Calu3 (cell line): ENCODE measurements at places on chromosomes 1 and 21. TPM values are rescaled to one million over a fixed set of nuclear protein-coding genes. Genes with fewer than 3 reads are reported as not detected.

DNA sequence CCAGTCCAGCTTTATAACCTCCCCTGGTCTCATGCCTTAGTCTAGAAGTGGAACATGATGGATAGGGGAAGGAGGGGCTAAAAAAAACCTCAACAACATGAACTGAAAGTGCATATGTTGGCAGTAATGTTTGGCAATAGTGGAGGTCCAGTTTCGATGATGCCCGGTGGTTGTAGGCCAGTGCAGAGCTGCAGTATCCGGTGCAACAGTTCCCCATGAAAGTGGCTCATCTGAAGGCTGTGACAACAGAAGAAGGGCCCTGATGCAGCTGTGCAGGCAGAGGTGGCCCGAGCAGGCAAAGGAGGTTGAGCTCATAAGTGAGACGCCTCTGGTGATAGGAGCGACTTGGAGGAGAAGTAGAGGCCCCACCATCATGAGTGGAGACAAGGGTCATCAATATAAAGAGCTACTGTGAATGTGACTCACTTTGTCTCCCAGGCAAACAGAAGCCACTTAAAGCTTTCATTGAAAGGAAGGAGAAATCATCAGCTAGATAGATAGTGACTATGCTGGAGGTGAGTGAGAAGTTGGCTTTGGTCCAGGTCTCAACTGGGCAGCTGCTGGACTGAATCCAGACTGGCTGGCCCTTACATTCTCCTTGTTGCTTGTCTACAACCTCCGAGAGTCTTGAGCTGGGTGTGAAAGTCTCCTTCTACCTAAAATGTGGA lies 10.2 kb upstream of the CREG1 start:
- H3K36me3 ChIP-seq, result no peaks in the 10 kb centered on the region
- H3K27me3 ChIP-seq, result no peaks in the 10 kb centered on the region
- peaks cover 22% of the 10 kb centered on the region for H3K4me1 ChIP-seq
- peak overlapping the region; percentile 14 for H3K27ac ChIP-seq

DNA sequence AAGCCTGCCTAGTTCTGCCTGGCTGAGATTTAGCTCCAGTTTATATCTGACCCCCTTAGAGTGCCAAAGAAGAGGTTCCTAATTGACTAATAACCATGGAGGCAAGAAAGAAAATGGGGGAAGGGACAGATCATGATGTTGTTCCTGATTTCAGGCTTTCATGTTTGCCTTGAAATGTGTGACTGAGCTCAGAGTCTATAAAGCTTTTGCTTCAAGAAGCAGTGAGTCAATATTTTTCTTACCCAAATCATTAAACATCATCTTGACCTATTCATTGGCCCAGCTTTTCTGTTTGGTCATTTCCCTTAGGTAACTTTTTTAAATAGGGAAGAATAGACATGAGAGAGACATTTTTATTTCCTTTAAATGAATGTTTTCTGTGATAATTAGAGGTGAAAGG lies 55.9 kb downstream of the HHAT start:
- peaks cover 11% of the 10 kb centered on the region for H3K4me1 ChIP-seq
- H3K27me3 ChIP-seq, result no peaks in the 10 kb centered on the region
- DNase-seq, result no peak
- H3K4me3 ChIP-seq, result no peak overlapping the region

GRCh38 chr1:200558866-200559459 lies 61.6 kb downstream of the KIF14 start:
- H3K27me3 ChIP-seq, result no peaks in the 10 kb centered on the region
- peaks cover 11% of the 10 kb centered on the region for H3K36me3 ChIP-seq
- no peak overlapping the region for H3K27ac ChIP-seq
- H3K4me3 ChIP-seq, result no peak overlapping the region

The FCRL5 gene
- not detected in 2 replicates for total RNA-seq

DNA sequence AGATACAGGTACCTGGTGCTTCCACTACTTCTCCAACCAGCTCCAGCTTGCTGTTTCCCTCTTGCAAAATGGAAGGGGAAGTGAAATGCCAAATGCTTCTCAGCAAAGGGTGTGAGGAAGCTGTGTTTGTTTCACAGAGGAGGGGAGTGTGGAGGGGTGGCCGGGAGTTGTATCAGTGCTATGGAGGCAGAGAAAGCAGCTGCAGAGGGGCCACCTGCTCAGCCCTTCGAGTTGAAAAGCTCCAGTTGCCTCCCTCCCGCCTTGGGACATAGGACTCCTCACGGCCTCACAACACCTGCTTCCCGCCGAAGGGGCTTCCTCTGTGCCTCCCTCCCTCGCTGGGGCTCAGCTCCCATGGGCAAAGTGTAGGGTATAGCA lies 12.1 kb upstream of the LINGO4 start:
- H3K36me3 ChIP-seq, result no peaks in the 10 kb centered on the region
- no peak overlapping the region for H3K27ac ChIP-seq
- DNase-seq, result no peak
- no peak overlapping the region for H3K4me3 ChIP-seq
- H3K27me3 ChIP-seq, result peaks cover 52% of the 10 kb centered on the region
- peaks cover 8% of the 10 kb centered on the region for H3K4me1 ChIP-seq

The SLC45A1 gene
- 0.73 TPM in 2 replicates for total RNA-seq

GRCh38 chr1:13228343-13228781 lies 2.4 kb upstream of the PRAMEF18 start:
- no peaks in the 10 kb centered on the region for H3K36me3 ChIP-seq
- H3K27me3 ChIP-seq, result peaks cover 8% of the 10 kb centered on the region
- H3K4me1 ChIP-seq, result no peaks in the 10 kb centered on the region
- DNase-seq, result peak; percentile 35
- no peak overlapping the region for H3K4me3 ChIP-seq

The IL12RB2 gene
- total RNA-seq, result not detected in 2 replicates

GRCh38 chr21:24456358-24456757 lies 1150.9 kb downstream of the MRPL39 start:
- no peak overlapping the region for H3K27ac ChIP-seq
- H3K27me3 ChIP-seq, result no peaks in the 10 kb centered on the region
- H3K36me3 ChIP-seq, result no peaks in the 10 kb centered on the region

- H3K27ac ChIP-seq, result no peak overlapping the region
- H3K27me3 ChIP-seq, result peaks cover 22% of the 10 kb centered on the region
- no peaks in the 10 kb centered on the region for H3K36me3 ChIP-seq
Measured at GRCh38 chr1:111269825-111270406, 20.7 kb upstream of the CHIA start.

- H3K27me3 ChIP-seq, result no peaks in the 10 kb centered on the region
- DNase-seq, result peak; percentile 20
- no peak overlapping the region for H3K4me3 ChIP-seq
- H3K36me3 ChIP-seq, result no peaks in the 10 kb centered on the region
Measured at GRCh38 chr1:182397653-182398393, 2.6 kb downstream of the TEDDM1 start.

GRCh38 chr1:121483234-121483633 lies 298.5 kb downstream of the SRGAP2C start:
- peak overlapping the region; percentile 64 for H3K27ac ChIP-seq
- no peaks in the 10 kb centered on the region for H3K36me3 ChIP-seq
- H3K4me3 ChIP-seq, result no peak overlapping the region

DNA sequence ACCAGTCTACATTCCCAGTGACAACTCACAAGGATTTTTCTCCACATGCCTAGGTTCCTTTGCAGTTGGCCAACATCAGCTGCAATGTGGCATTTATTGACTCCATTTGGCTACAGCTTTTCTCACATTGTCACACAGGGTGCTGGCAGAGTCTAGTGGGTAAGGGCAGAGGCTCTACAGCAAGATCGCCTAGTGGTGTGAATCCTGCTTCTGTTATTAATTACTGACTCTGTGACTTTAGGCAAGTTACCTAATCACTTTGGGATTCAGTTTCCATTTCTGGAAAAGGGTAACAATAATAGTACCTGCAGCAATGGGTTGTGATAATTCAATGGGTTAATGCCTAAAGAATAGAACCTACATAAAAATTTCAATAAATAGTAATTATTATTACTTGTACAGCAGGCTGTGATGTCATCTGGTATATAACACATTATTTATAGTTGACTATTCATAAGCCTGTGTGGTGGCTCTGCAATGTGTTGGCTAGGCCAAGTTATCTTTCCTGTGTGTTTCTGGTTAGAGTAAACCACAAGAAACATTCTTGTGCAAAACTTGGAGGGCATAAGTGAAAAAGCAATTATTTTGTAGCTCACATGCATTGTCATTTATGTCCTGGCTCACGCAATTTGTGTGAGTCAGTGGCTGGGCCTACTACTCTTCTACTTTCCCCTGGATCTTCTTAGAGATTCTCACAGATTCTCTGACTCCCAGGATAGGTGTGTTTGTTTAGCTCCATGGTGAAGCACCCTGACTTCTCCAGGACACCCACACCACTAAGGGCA lies 59.5 kb downstream of the PTGS2 start:
- H3K36me3 ChIP-seq, result no peaks in the 10 kb centered on the region
- no peaks in the 10 kb centered on the region for H3K27me3 ChIP-seq
- peaks cover 15% of the 10 kb centered on the region for H3K4me1 ChIP-seq
- no peak overlapping the region for H3K27ac ChIP-seq

DNA sequence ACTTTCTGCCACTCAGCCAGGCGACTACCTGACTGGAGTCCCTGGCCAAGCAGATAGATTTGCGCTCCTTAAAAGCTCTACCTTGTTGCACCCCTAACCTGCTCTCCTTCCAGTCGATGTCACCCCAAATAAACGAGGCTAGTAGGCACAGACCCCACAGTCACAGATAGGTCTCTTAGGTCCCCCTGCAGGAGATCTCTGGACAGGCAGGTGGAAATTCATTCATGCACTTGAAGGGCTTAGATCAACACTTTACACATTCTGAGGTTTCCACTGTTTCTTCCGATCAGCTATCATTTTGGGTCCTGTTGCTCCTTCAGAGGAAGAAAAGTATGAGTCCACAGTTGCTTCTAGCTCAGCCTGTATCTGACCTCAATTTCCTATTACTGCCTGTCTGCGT lies 272.6 kb upstream of the FMN2 start:
- peaks cover 9% of the 10 kb centered on the region for H3K36me3 ChIP-seq
- H3K4me3 ChIP-seq, result no peak overlapping the region
- H3K27ac ChIP-seq, result no peak overlapping the region
- H3K27me3 ChIP-seq, result no peaks in the 10 kb centered on the region
- DNase-seq, result no peak

The TPTE gene
- not detected in 2 replicates for total RNA-seq

DNA sequence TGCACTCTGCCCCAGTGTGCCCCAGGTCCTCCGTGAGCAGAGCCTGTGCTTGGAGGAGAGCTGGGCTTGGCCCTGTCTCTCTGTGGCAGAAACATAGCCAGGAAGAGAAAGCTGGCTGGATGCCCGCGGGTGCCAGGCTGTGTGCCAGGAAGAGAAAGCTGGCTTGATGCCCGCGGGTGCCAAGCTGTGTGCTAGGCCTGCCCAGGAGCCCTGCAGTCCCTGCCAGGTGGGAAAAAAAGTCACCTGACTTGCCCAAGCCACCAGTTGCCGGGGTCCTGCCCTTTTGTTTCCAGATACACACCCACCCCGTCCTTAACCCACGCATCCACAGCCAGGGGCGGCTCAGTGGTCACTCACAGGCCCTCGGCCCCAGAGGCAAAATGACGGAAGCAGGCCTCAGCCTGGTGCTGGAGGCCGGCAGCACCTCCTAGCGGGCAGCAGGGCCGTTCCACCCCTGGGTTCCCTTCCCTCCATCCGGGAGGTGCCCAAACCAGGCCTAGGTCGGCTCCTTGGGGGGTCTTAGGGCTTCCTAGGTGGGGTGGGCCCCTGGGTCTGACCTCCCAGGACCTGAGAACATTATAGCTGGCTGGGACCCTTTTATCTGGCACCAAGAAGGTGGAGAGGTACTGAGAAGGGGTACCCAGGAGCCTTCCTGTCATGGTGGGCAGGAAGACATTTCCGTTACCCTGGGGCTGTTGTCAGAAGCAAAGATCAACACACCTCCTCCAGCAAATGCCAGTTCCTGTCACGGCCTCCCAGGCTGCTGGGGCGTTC lies 9.1 kb downstream of the ITGB2 start:
- peak; percentile 84 for DNase-seq
- peaks cover 9% of the 10 kb centered on the region for H3K36me3 ChIP-seq
- peaks cover 24% of the 10 kb centered on the region for H3K27me3 ChIP-seq
- H3K4me3 ChIP-seq, result no peak overlapping the region
- H3K4me1 ChIP-seq, result peaks cover 17% of the 10 kb centered on the region

- DNase-seq, result peak; percentile 56
- no peak overlapping the region for H3K4me3 ChIP-seq
- H3K27me3 ChIP-seq, result no peaks in the 10 kb centered on the region
- peaks cover 38% of the 10 kb centered on the region for H3K36me3 ChIP-seq
Measured at GRCh38 chr1:154992721-154993571, 440 bp upstream of the LENEP start.

The ALX3 gene
- total RNA-seq, result not detected in 2 replicates

The C8B gene
- not detected in 2 replicates for total RNA-seq

The SETSIP gene
- not detected in 2 replicates for total RNA-seq

DNA sequence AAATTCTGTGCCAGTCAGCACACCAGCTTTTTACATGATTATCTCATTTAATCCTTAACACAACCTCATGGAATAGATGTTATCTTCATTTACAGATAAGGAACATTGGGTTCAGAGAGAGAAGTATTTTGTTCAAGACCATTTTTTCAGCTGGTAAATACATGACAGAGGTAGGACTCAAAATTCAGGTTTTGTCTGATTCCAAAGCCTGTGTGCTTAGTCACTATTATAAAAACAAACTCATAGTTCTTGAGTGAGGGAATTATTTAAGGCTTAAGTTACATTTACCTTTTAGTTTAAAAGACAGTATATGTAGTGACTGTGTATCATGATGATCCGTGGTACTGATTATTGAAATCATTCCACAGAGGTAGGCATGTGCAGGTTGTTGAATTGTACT lies 125.2 kb downstream of the MAGI3 start:
- H3K36me3 ChIP-seq, result no peaks in the 10 kb centered on the region
- H3K27me3 ChIP-seq, result no peaks in the 10 kb centered on the region
- DNase-seq, result no peak
- H3K4me3 ChIP-seq, result no peak overlapping the region

GRCh38 chr1:198986442-198986841 lies 347.6 kb downstream of the PTPRC start:
- DNase-seq, result no peak
- H3K27ac ChIP-seq, result no peak overlapping the region
- no peaks in the 10 kb centered on the region for H3K36me3 ChIP-seq
- no peak overlapping the region for H3K4me3 ChIP-seq

The BOLA1 gene
- 13.5 and 15.5 TPM in 2 replicates for total RNA-seq

DNA sequence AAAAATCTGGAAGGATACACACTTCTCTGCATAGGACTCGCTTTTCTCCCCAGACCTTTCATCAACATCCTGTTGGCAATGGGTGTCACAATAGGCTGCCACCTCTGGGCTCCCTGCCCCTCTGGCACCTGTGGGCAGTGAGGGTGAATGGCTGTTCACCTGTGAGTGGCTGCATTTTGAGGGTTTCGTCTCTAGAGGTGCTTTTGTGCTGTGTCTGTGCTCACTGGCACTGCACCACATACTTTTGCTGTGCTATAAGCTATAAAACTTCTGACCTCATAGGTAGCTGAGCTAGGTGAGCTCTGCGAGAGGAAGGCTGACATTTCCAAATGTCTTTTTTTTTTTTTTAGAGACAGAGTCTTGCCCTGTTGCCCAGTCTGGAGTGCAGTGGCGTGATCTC lies 35.9 kb downstream of the SLC30A1 start:
- no peak for DNase-seq
- peaks cover 29% of the 10 kb centered on the region for H3K4me1 ChIP-seq

The LMX1A gene
- total RNA-seq, result not detected in 2 replicates
